ENCODE measurements at places on chromosomes 2 and 18. TPM values are rescaled to one million over a fixed set of nuclear protein-coding genes. Genes with fewer than 3 reads are reported as not detected.
A peak's percentile ranks its signal among the peaks of the same experiment; 100 is the strongest.

Gene NOL4
- not detected for total RNA-seq

- no peak for DNase-seq
Measured at GRCh38 chr2:217471319-217471718, 531.5 kb downstream of the TNS1 start.

Gene SULT1C3
- not detected for total RNA-seq

GRCh38 chr2:145141981-145142380 is 622.1 kb upstream of the ZEB2 start:
- DNase-seq, result no peak

- DNase-seq, result no peak
Measured at GRCh38 chr2:234846599-234847363, 105.0 kb upstream of the SH3BP4 start.

DNA sequence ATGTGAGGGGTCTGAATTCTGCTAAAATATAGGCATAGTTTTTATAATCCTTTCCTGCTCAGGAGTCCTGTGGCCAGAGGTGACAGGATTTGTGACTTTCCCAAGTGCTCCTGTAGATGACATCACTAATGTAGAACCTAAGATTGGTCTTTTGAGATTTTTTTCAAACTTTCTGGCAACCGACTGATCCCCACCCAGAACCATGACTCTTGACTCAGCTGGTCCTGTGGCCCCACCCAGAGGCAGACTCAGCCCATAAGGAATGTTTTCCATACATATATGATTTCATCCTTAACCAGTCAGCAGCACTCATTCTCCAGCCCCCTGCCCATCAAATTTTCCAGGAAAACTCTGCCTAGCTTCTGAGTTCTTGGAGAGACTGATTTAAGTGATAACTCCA is 46.8 kb downstream of the COMMD1 start:
- no peak for DNase-seq

Gene TEX44
- not detected for total RNA-seq

Gene DSG1
- total RNA-seq, result not detected

Gene GPR155
- 5.6 TPM for total RNA-seq

GRCh38 chr18:35334212-35334611 is 10.0 kb downstream of the ZNF24 start:
- no peak for DNase-seq

DNA sequence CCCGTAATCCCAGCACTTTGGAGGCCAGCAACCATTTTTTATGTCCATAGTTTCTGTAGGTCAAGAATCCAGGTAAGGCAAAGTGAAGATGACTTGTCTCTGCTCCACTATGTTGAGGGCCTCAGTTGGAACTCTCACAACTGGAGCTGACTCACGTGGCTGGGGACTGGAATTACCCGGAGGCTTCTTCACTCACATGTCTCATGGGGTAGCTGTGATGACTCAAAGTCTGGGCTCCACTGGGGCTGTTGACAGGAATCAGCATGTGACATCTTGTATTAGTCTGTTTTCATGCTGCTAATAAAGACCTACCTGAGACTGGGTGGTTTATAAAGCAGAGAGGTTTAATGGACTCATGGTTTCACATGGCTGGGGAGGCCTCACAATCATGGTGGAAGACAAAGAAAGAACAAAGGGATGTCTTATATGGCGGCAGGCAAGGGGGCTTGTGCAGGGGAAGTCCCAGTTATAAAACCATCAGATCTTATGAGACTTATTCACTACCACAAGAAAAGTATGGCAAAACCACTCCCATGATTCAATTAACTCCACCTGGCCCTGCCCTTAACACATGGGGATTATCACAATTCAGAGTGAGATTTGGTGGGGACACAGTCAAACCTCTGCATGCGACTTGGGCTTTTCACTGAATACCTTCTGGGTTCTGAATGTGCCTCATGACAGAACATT is 7.8 kb upstream of the PPP1R1C start:
- peak; percentile 57 for DNase-seq

DNA sequence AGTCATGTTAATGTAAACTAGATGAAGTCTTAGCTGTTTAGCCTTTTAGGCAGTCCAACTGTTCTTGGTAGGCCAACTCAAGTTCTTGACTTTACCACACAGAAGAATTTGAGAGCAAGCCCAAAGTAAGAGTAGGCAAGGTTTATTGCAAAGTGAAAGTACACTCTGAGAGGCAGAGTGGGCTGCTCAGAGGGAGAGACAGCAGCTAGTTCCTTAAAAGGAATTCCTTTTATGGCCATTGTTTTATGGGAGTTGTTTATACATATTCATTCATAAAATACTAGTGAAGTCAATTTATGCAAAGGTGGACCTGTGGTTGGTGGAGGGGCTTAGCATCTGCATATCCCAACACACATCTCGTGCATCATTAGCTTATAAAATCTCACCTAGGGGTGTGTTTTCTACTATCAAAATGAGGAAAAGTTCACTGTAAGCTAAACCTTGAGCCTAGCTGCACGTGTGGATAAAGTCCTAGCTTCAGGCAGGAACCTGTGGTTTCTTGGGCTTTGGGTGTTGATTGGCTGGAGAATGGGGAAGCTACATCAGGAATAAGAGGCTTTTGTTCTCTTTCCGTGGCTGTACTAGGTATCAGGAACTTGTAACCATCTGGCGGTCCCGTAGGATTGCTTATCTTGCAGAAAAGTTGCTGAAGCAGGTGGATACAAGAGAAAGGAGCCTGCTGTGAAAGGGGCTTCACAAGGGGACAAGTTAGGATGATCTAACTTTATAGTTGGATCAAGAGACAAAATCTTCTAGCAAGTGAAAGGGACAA is 110.4 kb upstream of the GULP1 start:
- no peak for DNase-seq
